ENCODE measurements at places on chromosomes 1 and 21. TPM values are rescaled to one million over a fixed set of nuclear protein-coding genes. Genes with fewer than 3 reads are reported as not detected.

The RGS18 gene
- total RNA-seq, result 2.1 TPM

The GREM2 gene
- total RNA-seq, result 3.6 TPM

The ASPM gene
- total RNA-seq, result 20.1 TPM

The CD1E gene
- total RNA-seq, result 0.24 TPM
